HL-60 (cell line): ENCODE measurements at places on chromosomes 4 and X.

GRCh38 chrX:15849555-15849954 is 5.1 kb downstream of the AP1S2 start:
- DNase-seq, result no peak

- peak; percentile 2 for DNase-seq
These were observed 60.4 kb upstream of the TAF9B start for GRCh38 chrX:78199851-78200250.

DNA sequence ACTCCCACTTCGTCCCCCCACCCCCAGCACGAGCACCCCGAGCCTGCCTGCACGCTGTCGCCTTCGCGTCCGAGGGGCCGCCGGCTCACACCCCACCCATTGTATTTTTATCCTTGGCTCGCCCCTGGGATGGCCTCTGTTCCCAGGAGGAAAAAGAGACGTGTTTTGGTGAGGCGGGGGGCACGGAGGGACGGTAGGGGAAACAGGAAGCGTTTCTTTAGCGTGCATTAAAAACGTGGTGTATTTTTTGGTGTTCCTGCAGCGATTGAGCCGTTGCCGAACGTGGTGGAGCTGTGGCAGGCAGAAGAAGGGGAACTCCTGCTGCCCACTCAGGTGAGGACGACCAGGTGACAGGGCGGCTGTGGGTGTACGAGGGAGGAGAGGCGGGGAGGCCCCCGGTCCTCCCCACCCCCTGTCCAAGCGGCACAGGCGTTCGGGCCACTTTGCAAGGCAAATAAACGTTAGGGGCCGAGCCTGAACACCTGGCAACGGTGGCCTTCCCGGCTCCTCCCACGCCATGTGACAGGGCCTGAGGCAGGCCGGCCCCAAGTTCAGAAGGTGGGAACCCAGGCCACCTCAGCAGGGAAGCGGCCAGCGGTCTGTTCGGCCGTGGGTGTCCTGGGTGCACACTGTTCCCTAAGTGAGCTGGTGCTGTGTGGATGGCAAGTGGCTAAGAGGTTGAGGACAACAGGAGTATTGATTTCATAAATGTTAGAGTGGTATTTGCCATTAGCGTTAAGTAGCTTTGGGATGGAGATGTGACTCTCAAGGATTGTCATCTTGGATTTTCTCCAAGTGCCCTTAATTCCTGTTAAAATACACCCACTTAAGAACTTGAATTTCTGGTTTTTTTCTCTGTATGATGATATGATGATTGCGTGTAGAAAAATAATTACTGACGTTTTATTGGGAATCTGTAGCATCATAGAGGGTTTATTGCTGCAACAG is 1.1 kb downstream of the TMEM131L start:
- peak; percentile 47 for DNase-seq

- DNase-seq, result no peak
These were observed 23.8 kb downstream of the PTTG2 start for GRCh38 chr4:37983951-37984350.

DNA sequence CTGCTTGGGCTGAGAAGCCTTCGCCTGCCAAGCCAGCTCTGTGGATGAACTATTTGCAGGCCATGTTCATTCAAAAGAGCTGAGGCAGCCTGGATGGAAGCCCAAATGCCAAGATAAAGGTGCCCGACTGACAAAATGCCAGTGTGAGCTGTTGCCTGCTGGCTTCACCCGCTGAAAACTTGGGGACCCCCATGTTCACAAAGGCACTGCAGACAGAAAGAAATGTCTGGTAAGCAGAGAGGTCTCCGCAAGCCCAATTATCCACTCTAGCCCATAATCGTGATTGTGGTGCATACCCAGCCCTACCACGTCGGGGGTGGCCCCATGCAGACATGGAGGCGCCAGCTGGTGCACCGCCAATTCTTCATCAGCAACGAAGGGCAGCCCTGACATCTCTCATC is 13.0 kb upstream of the SMIM20 start:
- no peak for DNase-seq

- no peak for DNase-seq
These were observed 23.8 kb downstream of the ARFIP1 start for GRCh38 chr4:152803541-152803940.

- no peak for DNase-seq
These were observed 273.5 kb downstream of the TMA16 start for GRCh38 chr4:163768014-163768413.

GRCh38 chr4:105558277-105558676 is 5.9 kb downstream of the ARHGEF38 start:
- no peak for DNase-seq

DNA sequence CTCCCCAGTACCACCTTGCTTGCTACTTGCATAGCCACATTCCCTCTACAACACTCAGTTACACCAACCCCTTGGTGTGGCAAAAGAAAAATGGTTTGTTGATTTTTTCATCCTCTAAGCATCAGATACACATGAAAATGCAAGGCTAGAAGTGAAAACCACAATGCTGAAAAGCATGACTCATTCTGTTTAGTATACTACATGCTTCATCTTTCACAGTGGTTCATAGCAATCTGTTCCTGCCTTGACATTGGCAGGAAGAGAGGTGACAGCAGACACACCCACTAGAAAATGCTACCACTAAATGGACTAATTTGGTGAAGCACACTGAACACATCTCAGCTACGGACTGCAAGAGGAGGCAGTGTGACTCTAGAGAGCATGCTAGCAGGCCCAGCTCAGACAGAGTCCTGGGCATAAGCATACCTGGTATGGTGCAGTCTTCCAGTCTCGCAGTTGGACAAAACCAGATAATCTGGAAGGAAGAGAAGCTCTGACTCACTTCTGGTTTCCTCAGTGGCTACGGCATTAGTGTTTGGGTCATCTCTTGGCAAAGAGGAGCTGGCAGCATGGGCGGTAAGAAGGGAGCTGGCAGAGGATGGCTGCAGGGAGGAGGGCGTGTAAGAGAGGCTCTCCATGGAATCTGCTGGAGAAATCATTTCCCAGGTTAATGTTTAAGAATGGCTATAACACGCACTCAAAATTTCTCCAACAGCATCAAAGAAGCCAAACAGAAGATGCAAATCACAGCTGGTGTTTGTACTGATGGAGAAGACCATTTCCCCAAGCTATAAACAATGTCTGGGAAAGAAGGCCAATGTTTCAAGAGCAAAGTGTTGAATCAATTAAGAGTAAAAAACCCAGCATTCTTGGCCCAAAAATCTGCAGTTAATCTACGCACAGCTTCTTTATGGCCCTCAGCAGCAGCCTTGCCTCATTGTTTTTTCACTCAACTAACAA is 37.8 kb downstream of the GAB3 start:
- no peak for DNase-seq

- DNase-seq, result no peak
These were observed 1026.9 kb upstream of the SLIT2 start for GRCh38 chr4:19224820-19225219.

DNA sequence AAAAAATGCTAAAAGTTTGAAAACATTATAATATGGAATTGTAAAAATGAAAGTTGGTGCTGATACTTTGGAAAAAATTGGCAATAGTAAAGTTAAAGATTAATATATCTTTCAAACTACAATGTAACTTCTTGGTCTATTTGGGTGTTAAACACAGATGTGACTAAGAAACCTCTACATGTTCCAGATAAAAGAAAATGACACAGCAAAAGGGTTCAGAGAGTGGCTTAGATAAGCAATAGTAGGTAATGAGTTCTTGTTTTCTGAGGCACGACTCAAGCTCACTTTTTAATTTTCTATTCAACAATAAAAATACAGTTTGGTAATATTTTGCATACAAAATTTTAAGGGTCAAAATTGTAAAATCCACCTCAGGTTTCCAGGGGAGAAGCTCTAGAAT is 292.7 kb downstream of the GALNTL6 start:
- DNase-seq, result no peak

GRCh38 chr4:4694296-4694772 is 152.5 kb upstream of the STX18 start:
- DNase-seq, result no peak

DNA sequence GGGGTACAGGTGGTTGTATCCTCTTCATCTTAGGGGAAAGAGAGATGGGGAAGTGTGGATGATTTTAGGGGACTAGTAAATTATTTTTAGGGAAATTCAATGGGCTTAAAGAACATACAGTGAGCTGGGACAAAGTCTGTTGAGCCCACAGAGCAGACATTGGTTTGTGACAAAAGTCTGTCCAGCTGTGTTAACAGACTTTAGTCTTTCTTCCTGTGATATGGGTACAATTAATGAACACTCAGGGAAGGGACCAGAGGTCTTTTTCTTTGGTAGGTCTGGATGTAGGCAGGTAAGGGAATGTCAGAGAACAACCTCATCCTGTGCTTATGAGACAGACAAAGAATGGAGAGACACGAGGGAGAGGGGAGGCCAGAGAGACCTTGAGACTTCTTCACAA is 2.0 kb downstream of the CLRN2 start:
- no peak for DNase-seq

DNA sequence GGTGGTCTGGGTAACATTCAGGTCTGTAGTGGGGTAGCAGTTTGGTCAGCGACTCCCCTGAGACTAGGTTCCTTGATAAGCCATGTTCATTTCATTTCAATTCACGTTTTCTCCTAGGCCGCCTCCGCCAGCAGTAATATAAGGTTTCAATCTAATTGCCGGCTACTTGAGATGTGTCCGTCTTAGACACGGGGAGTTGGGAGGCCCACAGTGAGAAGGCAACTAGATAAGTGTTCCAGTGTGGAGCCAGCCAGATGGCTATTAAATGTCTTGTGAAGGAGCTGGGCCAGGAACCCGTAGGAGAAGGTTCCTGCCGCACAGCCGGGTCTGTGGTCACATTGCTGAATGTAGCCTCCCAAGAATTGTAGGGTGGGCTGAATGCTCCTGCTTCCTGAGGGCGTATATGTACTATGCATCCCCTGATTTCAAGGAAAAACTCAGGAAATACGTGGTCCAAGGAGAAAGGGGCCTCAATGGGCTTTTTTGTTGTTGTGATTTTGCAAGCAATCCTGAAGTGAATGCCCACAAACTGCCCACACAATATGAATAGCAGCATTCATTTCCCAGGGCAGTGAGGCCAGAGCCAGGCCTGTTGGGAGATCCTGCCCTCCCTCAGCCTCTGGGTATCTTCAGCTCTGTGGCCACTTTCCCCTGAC is 220.6 kb upstream of the RPL34 start:
- no peak for DNase-seq

DNA sequence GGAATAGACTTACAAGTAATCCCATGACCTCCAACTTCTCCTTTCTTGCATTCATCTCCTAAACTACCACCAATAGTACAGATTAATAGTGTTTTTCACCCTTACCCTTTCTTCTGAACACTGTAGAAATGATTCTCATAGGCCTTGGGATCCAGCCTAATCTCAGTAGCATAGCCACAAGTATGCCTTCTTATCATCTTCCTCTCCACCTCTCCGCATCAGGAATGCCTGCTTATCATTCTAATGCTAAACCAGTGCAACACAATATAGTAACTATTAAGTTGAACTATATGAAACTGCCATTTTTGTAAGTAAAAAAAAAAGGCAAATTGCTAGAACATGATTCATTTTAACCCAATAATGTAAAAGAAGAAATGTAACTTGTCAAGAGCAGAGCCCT is 79.5 kb upstream of the IL2 start:
- no peak for DNase-seq

- no peak for DNase-seq
These were observed 452.9 kb upstream of the AGA start for GRCh38 chr4:177895136-177895535.

GRCh38 chrX:134374294-134374693 is 85.7 kb upstream of the HPRT1 start:
- no peak for DNase-seq

- DNase-seq, result no peak
These were observed 33.9 kb upstream of the GALNTL6 start for GRCh38 chr4:171779301-171779700.

DNA sequence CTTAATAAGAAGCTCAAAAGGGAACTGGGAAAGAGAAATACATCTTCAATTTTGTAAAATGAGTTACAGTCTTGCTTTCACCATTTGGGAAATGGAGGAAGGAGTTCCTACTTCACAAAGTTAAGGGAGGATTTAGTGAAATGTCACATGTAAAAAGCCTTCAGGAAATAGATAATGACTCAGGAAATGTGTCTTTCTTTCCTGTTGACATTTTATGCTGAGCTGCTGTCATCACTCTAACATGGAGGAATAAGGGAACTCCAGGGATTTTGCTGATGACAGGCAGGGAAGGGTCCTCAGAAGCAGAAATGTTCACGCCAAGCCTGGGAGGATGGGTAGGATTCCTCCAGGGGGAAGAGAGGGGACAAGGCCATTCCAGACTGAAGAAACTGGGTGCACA is 251.1 kb downstream of the USP46 start:
- no peak for DNase-seq

GRCh38 chr4:170015285-170015684 is 10.9 kb downstream of the MFAP3L start:
- no peak for DNase-seq

DNA sequence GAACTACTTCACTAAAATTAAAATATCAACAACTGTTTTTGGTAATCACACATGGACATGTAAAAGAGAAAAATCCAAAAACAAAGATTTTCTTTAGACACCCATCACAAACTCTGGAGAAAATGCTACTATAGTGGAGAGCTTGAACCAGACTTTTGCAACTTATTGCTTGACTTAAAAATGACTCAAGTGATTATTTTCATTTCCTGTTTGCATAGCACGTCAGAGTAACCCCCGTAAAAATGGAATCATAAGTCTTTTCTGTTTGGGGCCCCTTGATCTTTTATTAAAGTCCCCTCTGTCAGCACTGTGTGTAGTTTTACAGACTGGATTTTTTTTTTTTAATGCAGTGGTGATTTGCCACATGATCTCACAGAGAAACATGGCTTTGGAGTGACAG is 79.5 kb downstream of the PRKG2 start:
- DNase-seq, result no peak

DNA sequence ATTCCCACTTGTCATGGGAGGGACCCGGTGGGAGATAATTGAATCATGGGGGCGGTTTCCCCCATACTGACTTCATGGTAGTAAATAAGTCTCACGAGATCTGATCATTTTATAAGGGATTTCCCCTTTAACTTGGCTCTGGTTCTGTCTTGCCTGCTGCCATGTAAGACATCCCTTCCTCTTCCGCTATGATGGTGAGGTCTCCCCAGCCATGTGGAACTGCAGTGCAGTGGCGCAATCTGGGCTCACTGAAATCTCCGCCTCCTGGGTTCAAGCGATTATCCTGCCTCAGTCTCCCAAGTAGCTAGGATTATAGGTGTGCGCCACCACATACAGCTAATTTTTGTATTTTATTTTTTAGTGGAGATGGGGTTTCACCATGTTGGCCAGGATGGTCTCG is 2.9 kb downstream of the HPGDS start:
- no peak for DNase-seq

GRCh38 chr4:7414736-7415510 is 19.8 kb downstream of the PSAPL1 start:
- DNase-seq, result no peak

GRCh38 chr4:6937754-6938153 is 28.1 kb downstream of the TBC1D14 start:
- DNase-seq, result no peak

DNA sequence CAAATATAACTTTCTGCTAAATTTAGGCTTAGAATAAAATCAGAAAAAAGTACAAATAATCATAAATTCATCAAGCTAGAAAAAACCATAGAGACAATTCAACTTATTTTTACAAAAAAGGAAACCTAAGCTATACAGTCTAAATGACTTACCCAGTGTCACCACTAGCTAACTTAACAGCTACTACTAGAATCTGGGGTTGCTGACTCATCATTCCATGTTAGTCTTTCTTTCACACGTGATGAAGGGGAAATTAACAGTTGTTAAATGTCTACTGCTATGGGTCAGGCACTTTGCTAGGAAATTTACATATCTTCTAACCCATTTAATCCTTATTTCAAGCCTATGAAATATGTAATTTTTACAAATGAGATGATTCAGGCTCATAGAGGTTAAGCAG is 349.3 kb upstream of the GALNT7 start:
- no peak for DNase-seq

- DNase-seq, result no peak
These were observed 122.3 kb upstream of the OTUD4 start for GRCh38 chr4:145302725-145303124.
